NCI-H1436 treated with DMSO at 0.1 percent for 48 hours (cell line): ENCODE measurements at places on chromosomes 2 and 18.

GRCh38 chr18:42814618-42815017 is 300.9 kb downstream of the RIT2 start:
- no peak for DNase-seq

GRCh38 chr2:26942543-26943295 is 27.7 kb upstream of the MAPRE3 start:
- no peak for DNase-seq

GRCh38 chr18:63229971-63230370 is 89.6 kb downstream of the BCL2 start:
- no peak for DNase-seq

DNA sequence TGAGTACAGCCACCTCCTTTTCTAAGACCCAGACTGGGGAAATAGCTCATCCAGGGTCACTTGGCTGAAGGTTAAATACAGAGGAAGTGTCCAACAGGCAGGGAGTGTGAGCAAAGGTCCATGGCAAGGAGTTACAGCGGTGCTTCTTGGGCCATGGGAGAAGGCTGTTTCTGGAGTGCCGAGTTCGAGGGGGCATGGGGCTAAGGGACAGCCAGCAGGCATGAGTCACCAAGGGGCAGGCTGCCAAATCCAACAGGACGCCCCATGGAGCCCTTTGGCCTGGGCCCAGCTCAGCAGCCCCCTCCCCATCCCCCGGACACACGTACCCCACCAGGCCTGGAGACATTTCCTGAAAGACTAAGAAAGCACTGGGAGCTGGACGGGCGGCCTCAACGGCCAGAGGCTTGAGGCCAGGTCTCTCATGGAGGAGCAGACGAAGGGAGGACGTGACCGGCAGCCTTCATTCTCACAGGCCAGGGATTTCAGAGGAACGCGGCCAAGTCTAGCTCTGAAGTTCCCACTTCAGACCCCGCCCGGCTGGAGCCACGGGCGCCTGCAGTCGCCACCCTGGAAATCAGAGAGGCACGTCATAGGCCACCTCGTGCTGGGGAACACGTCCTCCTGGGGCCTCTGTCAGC is 160.4 kb downstream of the SMAD7 start:
- no peak for DNase-seq

DNA sequence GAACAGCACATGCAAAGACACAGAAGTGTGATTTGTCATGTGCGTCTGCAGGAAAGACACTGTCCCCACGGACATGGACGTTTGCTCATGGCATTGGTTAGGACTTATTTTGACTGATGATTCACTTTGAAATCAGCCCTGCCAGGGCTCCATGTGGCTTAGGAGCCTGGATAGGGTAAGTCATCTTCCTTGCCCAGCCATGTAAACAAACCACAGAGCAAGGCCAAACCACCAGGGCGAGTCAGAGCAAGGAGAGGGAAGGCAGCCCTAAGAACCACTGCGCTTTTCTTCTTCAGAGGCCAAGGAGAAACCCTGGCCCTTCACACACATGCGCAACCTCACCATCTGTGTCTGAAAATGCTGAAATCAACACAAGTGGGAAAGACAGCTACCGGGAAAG is 88.8 kb downstream of the GFPT1 start:
- no peak for DNase-seq

DNA sequence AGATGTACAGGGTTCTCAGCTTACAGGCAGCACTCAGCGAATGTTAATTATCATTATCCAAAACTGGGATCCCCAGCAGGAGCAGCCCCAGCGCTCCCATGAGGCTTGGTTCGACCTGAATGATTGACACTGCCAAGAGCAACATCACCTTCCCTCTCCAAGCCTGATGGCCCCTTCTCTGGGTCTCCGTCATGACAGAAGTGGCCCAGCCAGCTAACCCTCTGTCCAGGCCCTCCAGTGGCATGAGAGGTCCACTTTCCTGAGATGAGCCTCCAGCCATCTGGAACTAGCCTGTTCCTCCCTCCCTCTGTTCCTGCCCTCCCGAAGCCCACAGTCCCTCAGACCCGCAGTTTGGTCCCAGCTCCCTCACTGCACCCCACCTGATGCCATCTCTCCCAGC is 97.0 kb upstream of the RAB6C start:
- DNase-seq: no peak

DNA sequence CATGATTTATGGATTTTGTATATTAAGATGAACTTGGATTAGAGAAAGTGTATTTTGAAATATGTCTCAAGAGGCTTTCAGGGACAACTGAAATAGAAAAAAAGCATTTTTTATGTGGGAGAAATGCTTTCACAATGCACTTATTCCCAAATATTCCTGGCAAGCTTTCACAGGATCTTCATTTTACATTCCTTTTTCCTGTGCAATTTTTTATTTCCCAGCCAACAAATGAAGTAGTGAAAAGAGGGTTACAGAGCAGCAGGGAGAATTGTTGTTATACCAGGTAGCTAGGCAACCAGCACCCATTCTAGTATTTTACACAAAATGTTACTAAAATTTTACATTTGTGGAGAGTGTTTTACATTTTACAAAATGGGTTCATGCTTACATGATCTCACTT is 167.0 kb upstream of the RPRM start:
- no peak for DNase-seq

- DNase-seq: no peak
These were observed 289.2 kb downstream of the ZNF521 start for GRCh38 chr18:25062720-25063119.
